AG04449 (cell line): ENCODE measurements at places on chromosomes 13 and 19.

GRCh38 chr13:41842036-41842620 is 118.8 kb downstream of the VWA8 start:
- DNase-seq, result no peak

DNA sequence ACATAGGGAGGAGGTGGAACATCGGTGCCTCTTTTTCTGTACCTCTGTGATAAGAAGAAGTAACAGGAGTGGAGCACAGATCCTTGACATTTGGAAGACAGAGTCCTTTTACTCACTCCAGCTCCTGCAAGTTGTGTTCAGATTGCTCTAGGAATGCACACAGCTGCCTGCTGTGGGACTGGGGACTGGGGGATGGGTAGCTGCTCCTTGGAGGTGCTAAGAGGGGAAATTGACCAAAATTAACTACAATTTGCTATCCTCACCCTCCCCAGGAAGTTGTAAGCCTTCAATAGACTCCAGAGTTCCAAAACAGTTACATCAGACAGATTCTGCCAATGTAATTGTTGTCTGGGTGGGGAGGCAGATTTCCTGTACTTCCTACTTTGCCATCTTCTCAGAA is 317.9 kb downstream of the MTUS2 start:
- no peak for DNase-seq

- no peak for DNase-seq
Observed at GRCh38 chr13:30085087-30085486, 222.3 kb downstream of the KATNAL1 start.

DNA sequence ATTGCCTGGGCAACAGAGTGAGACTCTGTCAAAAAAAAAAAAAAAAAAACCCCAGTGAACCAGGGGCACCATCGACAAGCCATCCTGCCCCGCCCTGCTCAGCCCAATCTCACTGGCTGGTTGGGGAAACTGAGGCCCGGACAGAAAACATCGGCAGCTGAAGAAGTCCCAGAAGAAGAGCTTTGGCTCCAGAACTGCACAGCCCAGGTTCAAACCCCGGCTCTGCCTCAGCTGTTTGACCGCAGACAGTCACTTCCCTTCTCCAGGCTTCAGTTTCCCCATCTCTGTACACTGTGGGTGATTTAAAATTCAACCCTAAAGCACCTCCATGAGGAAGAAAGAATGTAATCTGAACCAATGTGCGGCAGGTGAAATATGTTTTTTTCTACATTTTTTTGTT is 9.4 kb upstream of the SEMA6B start:
- no peak for DNase-seq

- no peak for DNase-seq
Observed at GRCh38 chr19:40607311-40608239, 6.4 kb downstream of the LTBP4 start.

DNA sequence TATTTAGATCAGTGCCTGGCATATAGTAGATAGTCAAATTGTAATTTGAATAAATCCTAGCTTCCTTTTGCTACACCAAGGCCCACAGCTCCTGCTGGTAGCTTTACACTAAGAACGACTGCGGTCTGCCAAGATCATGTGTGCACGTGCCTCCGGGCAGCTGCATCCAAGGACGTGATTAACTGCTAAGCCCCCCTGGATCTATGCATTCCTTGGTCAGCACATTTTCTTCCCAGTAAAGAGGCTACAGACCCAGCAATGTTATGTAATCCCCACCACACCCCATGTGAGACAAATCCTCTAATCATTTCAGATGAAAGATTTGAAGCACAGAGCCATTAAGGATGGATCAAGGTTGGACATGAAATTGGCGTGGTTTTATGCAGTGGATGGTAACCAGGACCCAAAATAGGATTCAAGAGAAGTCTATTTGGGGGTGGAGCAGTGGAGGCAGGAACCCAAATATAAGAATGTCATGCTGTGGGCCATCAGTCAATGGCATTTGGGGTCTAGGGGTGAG is 65.2 kb upstream of the PEG3 start:
- DNase-seq, result no peak

DNA sequence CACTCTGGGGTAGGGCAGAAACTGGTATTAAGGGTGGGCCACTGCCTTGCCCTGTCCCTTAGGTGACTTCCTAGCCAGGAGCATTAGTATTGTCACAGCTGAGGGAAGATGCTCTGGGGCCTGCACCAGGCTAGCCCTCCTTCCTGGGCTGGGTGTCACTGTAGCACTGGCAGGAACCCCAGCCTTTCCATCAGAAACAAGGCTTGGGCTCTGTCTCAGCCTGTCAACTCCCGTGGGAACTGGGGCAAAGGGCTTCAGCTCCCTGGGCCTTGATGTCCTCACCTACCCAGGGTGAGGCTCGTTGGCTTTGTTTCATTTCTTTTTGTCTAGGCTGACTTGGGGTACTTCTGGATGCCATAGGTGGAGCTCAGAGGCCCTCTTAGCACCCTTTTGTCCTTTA is 18.0 kb downstream of the PAF1 start:
- DNase-seq, result no peak
